ENCODE measurements at places on chromosomes 5 and 9.

GRCh38 chr5:35146406-35146805 lies 83.9 kb downstream of the PRLR start:
- DNase-seq = no peak

DNA sequence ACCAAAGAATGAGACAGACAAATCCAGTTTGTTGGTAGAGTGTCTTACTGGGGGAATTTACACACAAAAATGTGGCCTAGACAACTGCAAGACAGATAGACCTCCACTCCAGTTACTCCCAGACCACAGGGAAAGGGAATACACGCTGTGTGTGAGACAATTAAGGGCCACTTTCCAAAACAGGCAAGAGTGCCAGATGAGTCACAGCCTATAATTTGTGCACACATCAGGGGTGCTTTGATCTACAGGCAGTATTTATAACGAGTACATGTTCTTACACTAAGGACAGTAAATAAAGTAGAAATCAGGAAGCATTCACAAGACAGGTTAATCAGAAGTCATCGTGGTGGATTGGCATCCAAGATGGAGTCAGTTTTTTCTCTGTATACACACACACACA lies 114.8 kb downstream of the ZNF622 start:
- no peak for DNase-seq

DNA sequence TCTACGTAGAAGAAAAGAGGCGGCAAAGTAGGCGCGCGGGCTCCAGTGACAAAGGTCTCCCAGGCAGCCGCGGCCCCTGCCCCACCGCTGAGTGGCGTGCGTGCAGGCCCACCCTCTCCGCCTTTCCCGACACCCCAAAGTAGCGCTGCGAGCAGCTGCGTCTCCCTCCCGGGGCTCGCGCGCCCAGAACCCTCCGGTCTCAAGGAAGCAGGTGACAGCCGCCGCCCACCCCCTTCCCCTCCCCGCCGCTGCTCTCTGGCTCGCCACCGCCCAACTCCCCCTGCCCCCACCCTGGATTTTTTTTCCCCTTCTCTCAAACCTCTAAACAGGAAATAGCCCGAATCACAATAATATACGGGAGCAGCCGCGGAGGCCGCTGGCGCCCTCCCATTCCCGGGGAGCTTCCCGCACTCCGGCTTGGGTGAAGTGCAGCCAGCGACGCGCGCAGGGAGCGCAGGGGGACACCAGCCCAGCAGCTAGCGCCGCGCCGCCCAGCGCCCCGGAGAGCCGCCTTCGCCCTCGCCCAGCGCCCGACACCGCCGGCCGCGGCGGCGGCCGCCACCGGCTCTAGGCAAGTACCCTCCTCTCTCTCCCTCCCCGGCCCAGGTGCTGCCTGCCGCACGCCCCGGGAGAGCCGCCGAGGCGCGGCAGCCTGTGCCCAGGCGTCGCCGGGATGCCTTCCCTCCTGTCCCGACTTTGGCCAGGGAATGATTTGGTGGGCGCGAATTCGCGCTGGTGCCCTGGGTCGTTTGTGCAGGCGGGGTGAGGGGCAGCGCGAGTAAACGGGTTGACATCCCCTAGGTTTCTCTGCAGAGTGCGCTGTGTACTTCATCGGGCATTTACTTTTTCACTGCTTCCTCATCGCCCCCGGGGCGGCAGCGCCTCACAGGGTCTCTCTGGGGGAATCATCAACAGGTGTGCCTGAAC lies 52.7 kb upstream of the TJP2 start:
- peak; percentile 28 for DNase-seq

DNA sequence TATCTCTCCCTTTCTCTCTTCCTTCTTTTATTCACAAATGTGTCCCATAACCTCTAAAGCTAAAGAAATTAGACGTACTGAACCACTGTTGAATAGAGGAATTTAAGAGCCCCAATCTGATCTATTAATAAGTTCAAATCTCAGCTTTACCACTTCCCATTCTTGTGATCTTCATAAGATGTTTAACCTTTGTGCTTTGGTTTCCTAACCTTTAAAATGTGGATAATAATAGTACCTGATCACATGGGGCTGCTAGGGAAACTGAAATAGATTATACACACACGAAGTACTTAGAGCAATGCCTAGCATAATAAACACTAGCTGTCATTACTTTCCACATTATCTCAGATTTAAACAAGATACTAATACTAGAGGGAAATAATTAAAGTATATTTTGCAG lies 324.3 kb upstream of the SEMA6A start:
- DNase-seq = no peak

DNA sequence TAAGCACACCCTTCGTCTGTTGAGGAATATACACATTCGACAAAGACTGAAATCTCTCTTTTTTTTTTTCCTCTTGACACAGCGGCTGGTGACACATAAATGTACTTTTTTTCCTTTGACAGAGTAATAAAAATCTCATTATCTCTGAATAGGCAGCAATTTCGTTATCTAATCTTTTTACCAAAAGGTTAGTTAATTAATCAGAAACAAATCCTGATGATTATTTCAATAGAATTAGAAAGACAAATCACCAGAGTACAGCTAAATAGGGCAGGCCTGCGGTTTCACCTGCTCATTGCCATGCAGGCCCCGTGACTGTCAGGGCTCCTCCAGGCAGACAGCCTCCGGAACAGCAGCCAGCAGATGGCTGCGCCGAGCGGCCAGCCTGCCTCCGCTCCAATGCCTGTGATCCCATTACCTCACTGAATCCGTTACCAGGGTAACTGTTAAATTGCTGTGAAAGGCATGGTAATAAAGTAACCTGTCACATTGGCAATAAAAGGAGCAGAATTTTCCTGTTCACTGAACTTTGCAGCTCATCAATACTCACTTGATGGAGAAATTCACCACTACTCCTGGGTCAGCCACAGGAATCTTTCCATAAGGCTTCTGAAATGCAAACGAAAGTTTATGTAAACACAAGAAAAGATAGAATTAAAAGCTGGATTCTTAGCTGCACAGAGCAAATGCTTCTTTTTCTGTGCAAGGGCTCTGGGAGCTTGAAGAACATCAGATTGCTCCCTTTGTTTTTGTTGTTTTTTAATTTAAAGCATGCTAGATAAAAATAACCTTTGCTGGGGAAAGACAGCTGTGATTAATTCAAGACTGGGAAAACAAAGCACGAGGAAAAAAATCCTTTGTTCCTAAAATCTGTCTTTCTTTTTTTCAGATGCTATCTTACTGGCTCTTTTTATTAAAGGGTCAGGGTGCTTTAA lies 666.4 kb upstream of the ZNF608 start:
- DNase-seq = no peak

- no peak for DNase-seq
These were observed 511 bp upstream of the SPDL1 start for GRCh38 chr5:169583101-169583423.

Data from T-helper 2 cell treated with Interferon-gamma antibody and Interleukin-4, amounts not matched to agents 5 μg/mL and 100 μg/mL, for 36 hours (primary cell).